ENCODE measurements at places on chromosomes 5 and 9.

DNA sequence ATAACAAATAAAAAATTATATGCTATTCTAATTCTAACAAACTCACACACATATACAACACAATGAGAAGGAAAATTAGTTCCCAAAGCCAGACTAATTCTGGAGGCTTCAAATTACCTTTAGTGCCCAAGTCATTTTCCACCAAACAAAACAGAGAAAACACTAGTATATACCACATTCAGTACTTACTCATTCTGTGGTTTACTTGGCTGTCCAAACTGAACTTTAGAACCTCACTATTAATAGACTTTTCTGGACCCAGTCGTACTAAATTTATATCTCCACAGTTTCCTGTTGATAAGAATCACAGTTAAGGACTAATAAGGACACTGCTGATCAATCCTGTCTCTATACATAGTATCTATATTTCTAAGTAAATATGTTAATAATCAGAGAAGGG lies 66.4 kb downstream of the SETX start:
- DNase-seq = no peak

- DNase-seq = no peak
These were observed 423.8 kb upstream of the SMARCA2 start for GRCh38 chr9:1591310-1591709.

DNA sequence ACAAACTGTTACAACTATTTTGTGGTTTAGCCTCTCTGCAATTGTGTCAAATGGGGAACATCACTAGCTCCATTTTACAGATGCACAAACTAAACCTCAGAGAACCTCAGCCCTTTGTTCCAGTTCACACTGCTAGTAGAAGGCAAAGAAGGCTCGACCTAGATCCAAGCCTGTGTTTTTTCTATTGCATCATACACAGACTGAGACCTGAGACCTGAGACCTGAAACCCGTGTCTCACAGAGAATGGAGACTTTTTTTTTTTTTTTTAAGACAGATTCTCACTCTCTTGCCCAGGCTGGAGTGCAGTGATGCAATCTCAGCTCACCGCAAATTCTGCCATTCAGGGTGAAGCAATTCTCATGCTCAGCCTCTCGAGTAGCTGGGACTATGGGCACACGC lies 120.8 kb downstream of the GALNT10 start:
- no peak for DNase-seq

GRCh38 chr9:93809204-93809940 lies 145.8 kb downstream of the BARX1 start:
- no peak for DNase-seq

DNA sequence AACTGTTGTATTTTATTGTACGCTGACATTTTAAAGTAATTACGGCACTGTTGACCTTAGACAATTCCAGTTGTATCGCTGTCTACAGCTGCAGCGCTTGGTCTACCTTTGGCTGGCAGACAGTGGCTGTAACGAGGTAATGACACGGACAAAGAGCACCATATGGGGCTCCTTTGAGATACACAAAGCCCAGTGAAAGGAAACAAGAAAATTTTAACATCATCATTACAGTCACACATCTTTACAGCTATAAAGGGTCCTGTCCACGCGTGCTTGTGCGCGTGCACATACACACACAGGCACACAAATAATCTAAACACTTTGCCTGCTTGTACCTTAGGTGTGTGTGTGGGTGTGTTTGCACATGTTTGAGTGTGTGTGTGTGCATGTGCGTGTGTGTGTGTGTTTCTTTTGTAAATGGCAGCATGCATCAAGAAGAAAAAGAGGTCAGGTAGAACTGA lies 946.0 kb downstream of the NR2F1-AS1 start:
- no peak for DNase-seq

DNA sequence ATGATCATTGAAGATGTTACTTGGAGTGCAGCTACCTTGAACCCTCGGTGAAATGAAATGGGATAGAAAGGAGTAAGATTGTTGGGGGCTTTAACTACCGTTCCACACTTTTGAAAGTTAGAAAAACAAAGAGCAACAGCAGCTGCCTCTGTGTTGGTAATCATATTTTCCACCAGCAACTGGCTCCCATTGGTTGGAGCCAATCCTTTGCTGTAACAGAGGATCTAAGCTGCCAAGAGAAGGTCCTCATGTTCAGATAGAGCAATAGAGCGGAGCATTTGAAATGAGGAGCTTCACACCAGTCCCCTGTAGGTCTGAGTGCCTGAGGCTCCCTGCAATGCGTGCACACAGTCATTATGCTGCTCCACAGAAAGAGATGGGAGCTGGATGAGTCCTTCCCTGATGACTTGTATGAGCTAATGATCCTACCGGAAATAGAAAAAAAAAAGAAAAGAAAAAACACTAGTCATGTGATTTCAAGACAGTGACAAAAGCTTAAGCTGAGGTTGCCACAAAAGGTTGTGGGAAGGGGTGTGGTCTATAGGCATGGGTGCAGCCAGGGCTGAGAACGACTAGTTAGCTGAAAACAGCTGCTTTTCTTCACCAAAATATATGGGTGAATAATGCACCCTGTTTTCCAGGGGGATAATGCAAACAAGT lies 300.7 kb downstream of the MLLT3 start:
- DNase-seq = peak; percentile 21

DNA sequence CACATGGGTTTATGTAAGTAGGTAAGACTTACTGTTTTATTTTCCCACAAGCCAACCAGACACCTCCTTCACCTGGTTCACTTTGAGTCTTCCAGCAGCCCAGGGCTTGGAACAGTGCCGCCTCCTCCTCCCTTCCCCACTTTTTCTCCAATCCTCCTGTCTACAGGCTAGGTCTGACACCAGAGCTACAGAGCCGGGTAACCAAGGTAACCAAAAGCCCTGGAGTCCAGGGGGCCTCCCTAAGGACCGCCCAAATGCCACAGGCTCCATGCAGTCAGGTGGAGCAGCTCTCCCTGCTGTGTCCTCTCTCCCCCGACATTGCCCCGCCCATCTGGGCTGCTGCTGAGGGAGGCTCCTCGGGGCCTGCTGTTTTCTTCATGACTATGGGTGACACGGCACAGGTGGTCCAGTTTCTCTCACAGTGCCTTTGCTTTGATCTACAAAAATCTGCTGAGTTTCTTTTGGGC lies 138.0 kb upstream of the EFNA5 start:
- no peak for DNase-seq

DNA sequence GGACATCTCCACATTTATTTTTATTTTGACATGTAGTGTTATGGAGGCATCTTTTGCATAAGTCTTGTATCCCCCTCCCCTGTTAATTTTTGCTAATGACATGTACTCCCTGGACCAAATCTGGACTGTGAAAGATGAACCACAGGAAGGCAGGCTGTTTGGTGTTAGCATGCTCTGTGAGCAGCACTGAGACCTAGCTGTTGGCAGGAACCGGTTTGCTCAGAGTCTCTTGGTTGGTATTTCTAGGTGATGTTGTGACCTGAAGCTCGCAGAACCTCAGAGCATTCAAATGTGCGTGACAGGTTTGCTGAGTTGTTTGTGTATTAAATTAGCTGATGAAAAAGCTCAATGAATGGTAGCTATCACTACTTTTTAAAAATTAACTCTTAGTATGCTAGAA lies 53.6 kb upstream of the PHF2 start:
- no peak for DNase-seq

DNA sequence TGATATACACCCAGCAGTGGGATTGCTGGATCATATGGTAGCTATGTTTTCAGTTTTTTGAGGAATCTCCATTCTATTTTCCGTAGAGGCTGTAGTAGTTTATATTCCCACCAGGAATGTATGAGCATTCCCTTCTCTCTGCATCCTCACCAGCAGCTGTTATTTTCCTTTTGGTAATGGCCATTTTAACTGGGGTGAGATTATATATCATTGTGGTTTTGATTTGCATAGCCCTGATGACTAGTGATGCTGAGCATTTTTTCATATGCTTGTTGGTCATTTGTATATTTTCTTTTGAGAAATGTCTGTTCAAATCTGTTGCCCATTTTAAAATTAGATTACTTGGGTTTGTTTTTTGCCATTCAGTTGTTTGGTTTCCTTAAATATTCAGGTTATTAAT lies 11.2 kb upstream of the PPIC start:
- no peak for DNase-seq

DNA sequence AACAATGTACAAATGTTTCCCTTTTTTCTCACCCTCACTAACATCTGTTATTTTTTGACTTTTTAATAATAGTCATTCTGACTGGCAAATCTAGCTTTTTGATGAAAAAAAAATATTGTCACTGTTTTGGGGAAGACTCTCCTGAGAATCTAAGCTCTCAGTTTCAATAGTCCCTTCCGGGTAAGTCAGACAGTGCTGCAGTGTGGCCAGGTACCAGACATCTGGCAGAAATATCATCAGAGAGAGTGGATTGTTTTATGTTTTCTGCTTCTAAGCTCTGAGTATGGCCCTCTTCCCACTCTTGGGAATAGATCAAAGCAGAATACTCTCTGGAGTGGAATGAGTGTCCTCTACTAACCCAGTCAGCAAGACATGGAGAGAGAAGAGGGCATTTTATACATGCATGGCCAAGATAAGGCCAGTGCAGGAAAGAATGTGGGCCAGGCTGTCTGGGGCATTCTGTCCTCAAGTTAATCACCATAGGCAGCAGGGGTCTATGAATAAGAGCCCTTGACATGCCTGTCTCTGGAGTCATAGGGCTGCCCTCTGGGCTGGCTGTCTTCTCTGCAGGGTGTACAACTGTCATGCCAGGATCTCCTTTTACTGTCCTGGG lies 38.5 kb upstream of the OR2S2 start:
- DNase-seq = no peak

DNA sequence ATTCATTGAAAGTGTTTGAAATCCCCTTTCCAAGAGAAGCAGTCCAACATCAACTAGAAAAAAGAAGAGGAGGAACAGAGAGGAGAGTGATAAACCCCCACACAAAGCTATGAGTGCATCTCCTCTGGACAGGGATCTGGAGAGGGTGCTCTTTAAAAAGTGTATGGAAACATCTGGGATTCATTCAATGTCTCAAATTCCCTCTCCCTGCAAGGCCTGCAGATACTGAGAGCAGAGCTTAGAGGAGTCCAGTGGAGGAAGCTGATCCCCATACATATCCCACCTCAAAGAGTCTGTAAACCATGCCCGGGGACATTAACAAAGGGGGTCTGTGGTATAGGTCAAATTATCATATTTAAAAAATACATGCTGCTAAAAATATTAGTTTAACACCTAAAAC lies 2.2 kb downstream of the SPOCK1 start:
- DNase-seq = no peak

GRCh38 chr5:146877783-146878475 lies 628 bp downstream of the PPP2R2B start:
- peak; percentile 8 for DNase-seq

- DNase-seq = no peak
These were observed 80.4 kb downstream of the GTF3C4 start for GRCh38 chr9:132750668-132751067.

DNA sequence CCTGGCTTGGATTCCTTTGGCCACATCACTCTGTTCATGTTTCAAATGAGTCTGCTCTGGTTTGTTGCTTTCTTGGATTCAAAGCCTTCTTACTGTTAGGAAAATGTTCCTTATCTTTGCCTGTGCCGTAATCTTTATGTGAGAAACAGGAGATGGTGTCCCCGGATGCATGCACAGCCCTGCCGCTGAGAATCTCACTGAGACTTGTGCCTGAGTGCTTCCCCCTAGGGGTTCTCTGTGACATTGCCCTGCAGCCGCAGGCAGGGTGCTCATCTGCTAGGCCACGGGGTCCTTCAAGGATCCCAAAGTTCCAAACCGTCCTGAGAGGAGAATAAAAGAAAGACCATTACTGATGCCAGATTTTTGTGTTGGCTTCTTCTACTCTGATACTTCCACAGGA lies 81.4 kb upstream of the ANKRD55 start:
- DNase-seq = peak; percentile 27

GRCh38 chr5:164577742-164578141 lies 1072.3 kb downstream of the MAT2B start:
- DNase-seq = no peak

GRCh38 chr5:40757400-40757799 lies 1.6 kb upstream of the TTC33 start:
- DNase-seq = no peak

- DNase-seq = no peak
These were observed 536.6 kb downstream of the DTWD2 start for GRCh38 chr5:118451697-118452247.

DNA sequence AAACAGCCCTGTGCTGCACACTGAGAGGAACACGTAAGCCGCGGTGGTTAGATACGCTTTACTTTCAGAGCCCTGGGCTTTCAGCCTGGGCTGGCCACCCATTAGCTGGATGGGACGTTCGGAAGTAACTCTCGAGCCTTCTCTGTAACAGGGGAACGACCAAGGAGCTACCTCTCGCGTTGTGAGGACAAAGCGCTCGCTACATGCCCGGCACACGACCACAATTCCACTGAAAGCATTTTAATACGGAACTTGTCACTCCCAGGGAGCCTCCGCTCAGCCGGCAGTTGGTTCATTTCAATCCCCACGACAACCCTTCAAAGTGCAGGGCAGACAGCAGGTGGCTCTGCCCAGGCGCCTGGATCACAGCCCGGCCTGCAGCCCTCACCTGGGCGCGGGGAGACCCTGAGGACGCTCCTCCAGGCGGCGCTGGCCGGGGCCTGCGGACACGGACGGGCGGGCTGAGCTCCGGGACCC lies 368 bp downstream of the SURF1 start:
- no peak for DNase-seq

DNA sequence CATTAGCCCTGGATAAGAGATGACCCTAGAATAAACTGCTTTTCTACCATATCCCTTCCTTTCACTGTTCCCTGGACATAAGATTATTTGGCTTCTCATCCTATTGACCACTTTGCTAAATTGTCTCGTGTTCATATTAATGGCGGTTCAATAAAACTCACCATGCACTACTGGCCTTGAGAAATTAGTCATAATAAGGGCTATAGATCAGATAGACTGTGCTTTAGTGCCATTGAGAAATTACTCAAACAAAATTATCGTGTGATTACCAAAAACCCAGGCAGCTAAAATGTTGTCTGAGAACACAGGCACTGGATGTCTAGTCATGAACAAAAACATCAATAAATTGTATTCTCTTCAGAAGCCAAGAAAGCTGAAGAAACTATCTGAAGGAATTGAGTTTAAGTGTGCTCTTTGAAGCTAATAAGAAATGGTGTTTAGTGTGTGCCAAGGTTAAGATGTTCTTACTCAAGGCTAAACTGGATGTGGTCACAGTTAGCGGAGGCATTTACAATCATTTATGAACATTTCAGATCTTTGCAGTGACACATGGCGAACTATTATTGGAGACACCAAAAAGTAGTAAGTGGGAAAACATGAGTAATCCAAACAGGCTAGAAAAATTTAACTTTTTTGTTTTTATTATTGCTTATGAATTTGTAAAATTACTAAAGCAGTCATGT lies 460.4 kb upstream of the RORB start:
- no peak for DNase-seq

All from activated effector memory CD4-positive, alpha-beta T cell treated with Interleukin-2 at 50 U/mL for 16 hours (primary cell).